ENCODE measurements at places on chromosomes 16 and 17.

DNA sequence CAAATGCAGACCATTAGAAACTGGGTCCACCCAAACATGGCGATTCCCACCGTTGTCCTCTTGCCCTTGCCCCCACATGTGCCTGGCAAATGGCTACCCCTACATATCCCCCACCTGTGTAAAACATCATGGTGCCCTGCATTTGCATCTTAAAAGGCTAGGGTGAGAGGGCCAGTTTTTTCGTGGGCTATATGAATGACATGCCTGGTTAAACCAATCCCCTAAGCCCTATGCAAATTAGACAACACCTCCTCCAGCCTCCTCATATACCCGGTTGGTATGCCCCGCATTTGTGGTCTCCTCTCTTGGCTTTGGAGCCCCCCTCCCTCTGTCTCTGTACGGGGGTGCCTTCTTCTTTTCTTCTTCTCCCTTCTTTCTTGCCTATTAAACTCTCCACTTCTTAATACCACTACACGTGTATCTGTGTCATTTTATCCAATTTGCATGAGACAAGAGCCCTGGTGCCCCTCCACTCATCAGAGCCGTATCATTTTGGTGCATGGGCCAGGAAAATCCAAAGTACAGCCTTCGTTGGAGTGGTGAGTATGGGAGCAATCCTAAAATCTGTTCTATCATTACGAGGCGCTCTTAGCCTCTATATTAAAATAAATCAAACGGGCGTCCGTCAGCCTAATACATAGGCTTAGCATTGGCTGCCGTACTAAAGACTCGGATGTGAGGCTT, 30.1 kb downstream of the QPRT start:
- no peak for DNase-seq

DNA sequence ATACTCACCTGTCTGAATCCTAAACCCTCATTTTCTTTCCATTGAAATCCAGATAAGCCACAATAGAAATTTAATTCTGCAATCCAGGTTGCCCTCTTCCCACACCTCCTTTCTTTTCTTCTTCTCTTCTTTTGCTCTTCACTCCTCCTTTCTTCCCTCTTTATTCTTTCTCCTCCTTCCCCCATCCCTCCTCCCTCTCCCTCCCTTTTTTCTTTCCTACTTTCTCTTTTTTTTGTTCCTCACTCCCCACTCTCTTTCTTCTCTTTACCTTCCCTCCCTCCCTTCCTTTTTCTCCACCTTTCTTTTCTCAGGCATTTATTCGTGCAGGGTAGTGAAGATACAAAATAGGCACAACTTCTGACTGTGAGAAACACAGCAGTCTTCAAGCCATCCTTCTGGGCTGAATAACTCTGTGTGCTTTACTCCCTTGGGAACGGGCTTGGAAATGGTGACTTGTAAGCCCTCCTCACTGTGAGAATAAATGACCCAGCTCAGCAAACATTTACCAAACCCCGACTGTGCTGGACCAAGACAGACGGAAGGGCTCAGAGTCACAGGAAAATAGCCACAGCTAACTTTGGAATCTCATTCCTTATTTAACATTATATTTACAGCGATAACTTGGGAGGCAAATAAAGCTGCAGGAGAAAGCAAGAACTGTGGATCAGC, 140.8 kb downstream of the HAPSTR1 start:
- DNase-seq = no peak

- DNase-seq = no peak
Observed at GRCh38 chr16:77939968-77940367, 82.4 kb upstream of the CLEC3A start.

DNA sequence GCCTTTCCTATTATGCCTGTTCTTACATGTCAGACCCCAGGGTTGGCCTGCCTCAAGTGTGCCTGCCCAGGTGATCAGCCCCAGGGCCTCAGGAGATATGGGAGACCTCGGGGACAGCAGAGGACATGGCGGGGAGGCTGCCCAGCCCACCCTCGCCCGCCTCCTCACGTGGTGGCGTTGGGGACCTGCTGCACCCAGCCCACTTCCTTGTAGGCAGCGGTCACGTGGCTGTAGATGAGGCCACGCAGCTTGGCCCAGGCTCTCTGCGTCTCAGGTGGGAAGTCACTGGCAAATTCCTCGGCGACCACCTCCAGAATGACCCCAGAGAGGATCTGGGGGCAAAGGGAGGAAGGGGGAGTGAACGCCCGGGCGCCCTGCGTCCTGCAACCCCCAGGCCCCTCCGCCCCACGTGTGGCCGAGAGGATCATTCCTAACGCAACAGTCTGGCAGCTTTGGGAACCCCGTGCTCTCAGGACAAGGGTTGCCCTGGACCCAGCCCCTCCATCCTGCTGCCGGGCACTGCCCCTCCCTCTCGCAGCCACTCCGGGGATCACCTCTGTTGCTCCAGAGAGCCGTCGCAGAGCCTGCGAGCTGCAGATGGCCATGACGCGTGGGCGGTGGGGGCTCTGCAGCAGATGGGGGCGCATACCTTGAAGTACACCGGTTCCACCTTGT, 6.6 kb downstream of the CYGB start:
- no peak for DNase-seq

- DNase-seq = no peak
Observed at GRCh38 chr17:32481193-32481592, 5.6 kb upstream of the CDK5R1 start.

DNA sequence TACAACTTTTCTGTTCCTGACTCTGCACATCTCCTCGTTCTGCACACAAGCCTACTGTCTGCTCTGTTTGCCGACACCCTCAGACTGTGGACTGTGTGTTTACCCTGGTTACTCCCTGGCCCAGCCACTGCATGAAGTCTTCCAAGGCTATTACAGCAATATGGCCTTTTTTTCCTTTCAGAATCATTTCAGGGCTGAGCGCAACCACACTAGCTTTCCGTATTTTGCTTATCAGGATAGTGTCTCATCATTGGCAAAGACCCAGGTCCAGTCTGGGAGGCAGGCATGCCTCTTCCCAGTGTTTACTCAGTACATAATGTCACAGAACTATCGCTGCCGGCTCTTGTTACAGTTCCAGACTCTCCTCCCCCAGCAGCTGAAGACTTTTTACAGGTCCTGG, 10.1 kb downstream of the DNAH9 start:
- DNase-seq = peak; percentile 13

DNA sequence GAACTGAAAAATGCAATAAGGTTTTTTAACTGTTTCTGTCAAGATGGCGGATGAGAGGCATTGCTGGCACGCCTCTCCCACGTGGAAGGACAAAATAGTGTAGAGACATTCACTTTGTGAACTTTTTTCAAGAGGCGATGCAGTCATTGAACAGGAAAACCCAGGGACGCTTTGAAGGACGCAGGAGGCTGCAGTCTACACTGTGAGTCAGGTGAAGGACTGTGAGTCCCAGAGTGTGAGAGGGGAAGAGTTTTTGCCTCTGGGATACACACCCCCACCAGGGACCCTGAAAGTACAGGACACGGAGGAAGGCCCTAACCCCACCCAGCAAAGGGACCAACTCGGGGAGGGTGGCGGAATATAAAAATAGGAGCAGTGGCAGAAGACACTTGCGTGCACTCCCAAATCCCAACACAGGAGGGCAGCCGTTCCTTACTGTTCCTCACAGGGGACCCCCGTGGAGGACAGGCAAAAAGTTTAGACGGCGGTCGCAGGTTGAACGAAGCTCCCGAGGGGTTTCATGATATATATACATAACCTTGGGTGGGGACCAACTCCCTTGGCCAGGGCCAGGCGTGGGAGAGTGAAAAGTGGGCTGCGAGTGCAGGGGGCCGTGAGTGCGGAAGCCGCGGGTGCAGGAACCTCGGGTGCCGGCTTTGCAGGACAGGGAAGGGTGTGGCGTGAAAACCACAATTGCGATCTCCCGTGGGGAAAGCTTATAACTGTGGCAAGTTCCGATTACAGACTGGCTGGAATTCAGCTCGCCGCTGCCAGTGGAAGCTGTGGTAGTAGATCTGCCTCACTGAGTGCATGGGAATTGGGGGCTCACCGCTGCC, 82.0 kb upstream of the ALOX12 start:
- peak; percentile 59 for DNase-seq

GRCh38 chr17:56809106-56809819, 24.5 kb downstream of the C17orf67 start:
- no peak for DNase-seq

- DNase-seq = no peak
Observed at GRCh38 chr17:55622547-55622946, 100.1 kb downstream of the TMEM100 start.

- DNase-seq = peak; percentile 64
Observed at GRCh38 chr17:21129023-21129681, 2.4 kb downstream of the DHRS7B start.

DNA sequence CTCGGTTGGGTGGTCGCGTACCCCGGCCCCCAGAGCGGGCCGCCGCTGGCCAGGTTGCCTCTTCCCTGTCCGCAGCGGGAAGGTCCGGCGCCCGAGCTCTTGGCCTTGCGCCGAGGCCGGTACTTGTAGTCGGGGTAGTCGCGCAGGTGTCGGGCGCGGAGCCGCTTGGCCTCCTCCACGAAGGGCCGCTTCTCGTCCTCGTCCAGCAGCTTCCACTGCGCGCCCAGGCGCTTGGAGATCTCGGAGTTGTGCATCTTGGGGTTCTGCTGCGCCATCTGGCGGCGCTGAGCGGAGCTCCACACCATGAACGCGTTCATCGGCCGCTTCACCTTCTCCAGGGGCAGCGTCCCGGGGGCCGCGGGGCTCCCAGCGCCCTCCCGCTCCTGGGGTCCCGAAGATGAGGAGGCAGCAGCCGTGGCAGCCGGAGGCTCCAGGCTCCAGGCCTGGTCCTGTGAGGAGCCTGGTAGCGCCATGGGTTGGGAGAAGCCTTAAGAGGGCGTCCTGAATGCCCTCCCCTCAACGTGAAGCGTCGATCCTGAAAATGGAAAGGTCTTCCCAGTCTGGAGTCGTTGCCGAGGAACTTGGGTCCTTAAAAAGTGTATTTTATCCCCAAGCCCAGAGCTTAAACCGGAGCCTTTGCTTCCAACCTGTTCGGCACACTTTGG, 558 bp downstream of the SOX15 start:
- peak; percentile 79 for DNase-seq

GRCh38 chr16:66103211-66103610, 263.3 kb upstream of the CDH5 start:
- peak; percentile 45 for DNase-seq

- DNase-seq = peak; percentile 34
Observed at GRCh38 chr17:32584792-32585191, 98.0 kb downstream of the CDK5R1 start.

- DNase-seq = no peak
Observed at GRCh38 chr16:13557418-13557817, 362.5 kb upstream of the ERCC4 start.

DNA sequence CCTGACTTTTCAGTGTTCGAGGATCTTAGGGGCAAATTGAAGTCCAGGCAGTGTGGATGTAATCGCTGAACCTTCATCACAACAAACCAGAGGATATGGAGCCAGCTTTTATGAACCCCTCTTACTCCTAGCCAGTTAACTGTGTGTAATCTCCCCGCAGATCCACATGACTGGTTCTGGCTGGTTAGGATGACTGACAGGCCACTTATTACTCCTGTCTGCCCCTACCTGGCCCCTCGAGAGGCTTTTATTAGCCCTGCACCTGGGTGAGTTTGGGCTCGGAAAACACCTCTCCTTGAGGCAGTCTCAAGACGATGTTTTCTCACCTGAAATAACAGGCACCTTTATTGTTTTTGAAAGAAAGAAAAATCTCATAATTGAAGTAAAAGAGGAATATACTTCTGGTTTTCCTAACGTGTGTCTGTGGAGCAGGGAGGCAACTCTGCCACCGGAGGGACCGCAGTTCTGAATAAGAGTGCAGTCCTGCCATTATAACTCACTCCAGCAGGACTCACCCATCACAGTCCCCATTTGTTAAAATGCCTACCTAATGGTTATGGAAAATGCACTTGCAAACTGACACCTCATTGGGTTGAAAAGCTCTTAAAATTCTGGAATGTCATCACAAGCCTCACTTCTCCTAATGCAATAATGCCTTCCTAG, 291.9 kb upstream of the N4BP1 start:
- DNase-seq = no peak

- DNase-seq = no peak
Observed at GRCh38 chr16:554640-555365, 5.4 kb upstream of the PRR35 start.

DNA sequence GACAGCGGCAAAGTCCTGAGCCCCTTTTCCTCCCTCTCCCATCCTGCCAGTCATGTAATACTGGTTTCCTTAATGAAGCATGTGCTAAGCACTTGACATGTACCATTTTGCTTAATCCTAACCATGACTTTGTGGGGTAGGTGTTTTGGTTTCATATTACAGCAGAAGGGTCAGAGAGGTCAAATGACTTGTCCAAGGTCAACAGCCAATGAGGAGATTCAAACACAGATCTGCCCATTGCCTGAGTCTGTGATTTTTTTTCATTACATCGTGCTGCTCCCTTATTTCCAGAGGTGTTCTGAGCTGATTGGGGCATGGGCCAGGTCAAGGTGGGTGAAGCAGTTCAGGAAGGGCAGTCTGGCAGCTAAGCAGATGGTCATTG, 17.6 kb upstream of the PHF12 start:
- DNase-seq = no peak

GRCh38 chr17:79036596-79036995, 12.6 kb downstream of the C1QTNF1 start:
- peak; percentile 72 for DNase-seq

DNA sequence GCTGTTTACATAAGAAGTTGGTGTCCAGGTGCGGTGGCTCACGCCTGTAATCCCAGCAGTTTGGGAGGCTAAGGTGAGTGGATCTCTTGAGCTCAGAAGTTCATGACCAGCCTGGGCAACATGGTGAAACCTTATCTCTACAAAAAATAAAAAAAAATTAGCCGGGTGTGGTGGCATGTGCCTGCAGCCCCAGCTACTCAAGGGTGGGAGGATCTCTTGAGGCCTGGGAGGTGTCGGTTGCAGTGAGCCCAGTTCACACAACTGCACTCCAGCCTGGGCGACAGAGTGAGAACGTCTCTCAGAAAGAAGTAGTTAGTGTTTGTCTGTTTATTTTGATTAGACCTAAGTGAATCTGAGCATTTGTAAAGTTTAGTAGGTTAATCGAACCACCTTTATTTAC, 12.8 kb downstream of the DDX19A start:
- DNase-seq = no peak

DNA sequence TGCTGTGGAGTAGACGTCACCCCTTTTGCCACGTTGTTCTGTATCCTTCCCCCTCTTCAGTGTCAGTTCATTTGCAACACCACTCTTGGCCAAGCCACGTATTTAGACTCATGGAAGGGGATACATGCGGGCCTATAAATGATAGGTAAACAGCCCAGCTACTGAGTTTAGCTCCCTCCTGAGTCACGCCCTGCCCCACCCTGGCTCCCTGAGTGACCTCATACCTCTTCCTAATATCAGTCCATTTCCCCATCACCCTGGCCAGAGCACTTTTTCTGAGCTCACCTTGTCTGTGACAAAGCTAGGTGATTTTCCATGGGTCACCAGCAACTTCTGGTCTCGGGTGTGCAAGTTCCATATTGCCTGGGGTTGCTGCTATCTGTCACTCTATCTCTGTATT, 147.2 kb upstream of the MAF start:
- no peak for DNase-seq
